Lower leg skin (tissue), 4 donors: ENCODE measurements at places on chromosomes 4 and X.

DNA sequence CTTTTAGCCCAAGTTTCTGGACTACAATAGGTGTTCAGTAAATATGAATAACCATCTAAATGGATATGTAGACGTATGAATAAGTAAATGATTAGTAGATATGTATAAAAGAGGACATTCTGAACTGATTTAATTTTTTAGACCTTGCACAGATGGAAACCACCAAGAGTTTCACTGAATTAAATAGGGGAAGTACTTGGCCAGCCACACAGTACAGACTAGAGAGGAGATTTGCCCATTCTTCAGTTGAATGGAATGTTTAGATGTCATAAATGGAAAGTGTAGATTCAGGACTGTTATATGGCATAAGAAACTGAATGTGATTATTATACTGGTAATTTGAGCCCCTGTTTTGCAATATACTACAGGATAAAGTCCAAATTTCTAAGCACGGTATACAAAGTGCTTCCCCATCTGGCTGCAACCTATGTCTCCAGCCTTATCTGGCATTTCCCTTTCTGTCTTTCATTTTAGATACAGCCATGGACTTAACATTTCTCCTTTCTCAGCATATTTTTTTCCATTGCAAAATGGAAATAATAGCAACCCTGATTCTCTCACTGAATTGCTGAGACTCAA is 137.8 kb upstream of the HS3ST1 start:
- no peak for DNase-seq

DNA sequence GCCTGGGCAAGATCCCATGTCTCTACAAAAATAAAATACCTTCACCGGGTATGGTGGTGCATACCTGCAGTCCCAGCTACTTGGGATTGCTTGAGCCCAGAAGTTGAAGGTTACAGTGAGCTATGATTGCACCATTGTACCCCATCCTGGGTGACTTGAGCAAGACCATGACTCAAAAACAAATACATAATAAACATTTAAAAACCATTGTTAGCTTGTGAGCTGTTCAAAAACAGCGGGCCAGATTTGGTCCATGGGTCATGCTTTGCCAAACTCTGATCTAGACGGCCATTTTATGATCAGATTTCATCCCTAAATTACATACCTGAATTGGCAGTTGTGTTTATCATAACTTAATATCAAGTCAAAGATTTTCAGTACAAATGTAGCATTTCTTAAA is 76.0 kb upstream of the GPM6B start:
- DNase-seq = no peak

- DNase-seq = no peak
Observed at GRCh38 chr4:176619430-176619829, 173.3 kb downstream of the VEGFC start.

- DNase-seq = no peak
Observed at GRCh38 chr4:23374259-23374658, 515.6 kb downstream of the PPARGC1A start.

GRCh38 chr4:56828784-56829535 is 7.5 kb upstream of the SPINK2 start:
- no peak for DNase-seq

- no peak for DNase-seq
Observed at GRCh38 chr4:158667651-158668198, 4.0 kb downstream of the C4orf46 start.
